Neural crest cell (in vitro differentiated cells): ENCODE measurements at places on chromosomes 3 and 15. TPM values are rescaled to one million over a fixed set of nuclear protein-coding genes. Genes with fewer than 3 reads are reported as not detected.

Gene MITF
- total RNA-seq = 2.0 and 2.7 TPM in 2 replicates

Gene PRKAR2A
- total RNA-seq = 47.6 and 49.6 TPM in 2 replicates

Gene CDHR4
- 0.12 and 0.16 TPM in 2 replicates for total RNA-seq

Gene ECT2
- 79.6 and 82.0 TPM in 2 replicates for total RNA-seq

Gene LINGO1
- total RNA-seq = 31.0 and 36.8 TPM in 2 replicates

Gene EEFSEC
- total RNA-seq = 20.2 and 23.4 TPM in 2 replicates

Gene RGMA
- total RNA-seq = 187 and 205 TPM in 2 replicates

Gene IQGAP1
- total RNA-seq = 46.1 and 49.2 TPM in 2 replicates

Gene DGKG
- total RNA-seq = 0.18 TPM in 1 of 2 replicates, not detected in the other

Gene SHC4
- total RNA-seq = 4.9 and 5.0 TPM in 2 replicates

Gene TMEM207
- not detected in 2 replicates for total RNA-seq

Gene CHRM5
- total RNA-seq = not detected in 2 replicates

Gene CAV3
- not detected in 2 replicates for total RNA-seq

Gene RTP3
- not detected in 2 replicates for total RNA-seq

Gene RIOX2
- 21.0 and 22.6 TPM in 2 replicates for total RNA-seq

Gene AQR
- 36.8 and 40.5 TPM in 2 replicates for total RNA-seq

Gene FILIP1L
- 9.8 TPM in 2 replicates for total RNA-seq

Gene GPR156
- 1.4 and 2.4 TPM in 2 replicates for total RNA-seq

Gene UBP1
- total RNA-seq = 81.9 and 90.9 TPM in 2 replicates

Gene BUB1B
- total RNA-seq = 95.8 and 96.6 TPM in 2 replicates

Gene TOPBP1
- total RNA-seq = 56.0 and 58.8 TPM in 2 replicates

Gene STRIT1
- total RNA-seq = not detected in 2 replicates

Gene CD96
- not detected in 2 replicates for total RNA-seq

Gene SH3GL3
- total RNA-seq = 0.91 and 1.4 TPM in 2 replicates

Gene COL6A6
- total RNA-seq = not detected in 2 replicates

Gene FAH
- total RNA-seq = 21.1 and 22.9 TPM in 2 replicates

Gene CACNA2D3
- total RNA-seq = 0.34 and 0.82 TPM in 2 replicates

Gene CDC25A
- total RNA-seq = 58.4 and 63.0 TPM in 2 replicates

Gene MORC1
- not detected in 2 replicates for total RNA-seq

Gene ZMYND10
- total RNA-seq = 2.3 and 2.5 TPM in 2 replicates

Gene PML
- total RNA-seq = 30.6 and 38.0 TPM in 2 replicates

Gene SLC28A2
- not detected in 2 replicates for total RNA-seq

Gene ZPLD1
- total RNA-seq = not detected in 2 replicates

Gene SLC15A2
- total RNA-seq = 1.2 and 1.4 TPM in 2 replicates

Gene COL6A5
- not detected in 2 replicates for total RNA-seq

Gene TMEM44
- total RNA-seq = 37.3 and 43.8 TPM in 2 replicates
